ENCODE measurements at places on chromosomes 2 and 18.

DNA sequence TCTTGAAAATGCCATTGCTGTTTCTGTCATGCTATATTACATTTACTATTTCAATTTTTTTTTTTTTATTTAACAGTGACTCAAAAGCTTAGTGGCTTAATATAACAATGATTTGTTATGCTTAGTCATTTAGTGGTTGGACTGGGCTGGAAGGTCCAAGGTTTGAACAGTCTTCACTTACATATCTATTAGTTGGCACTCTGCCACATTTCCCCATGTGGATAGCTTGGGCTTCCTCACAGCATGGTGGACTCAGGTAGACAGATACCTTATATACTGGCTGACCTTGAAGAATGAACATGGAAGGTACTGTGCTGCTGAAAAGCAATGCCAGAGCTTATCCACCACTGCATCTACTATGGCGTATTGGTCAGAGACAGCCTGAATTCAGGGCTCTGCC lies 909.5 kb upstream of the SOX11 start:
- no peak for DNase-seq

GRCh38 chr2:71794611-71795010 lies 341.2 kb downstream of the DYSF start:
- no peak for DNase-seq

DNA sequence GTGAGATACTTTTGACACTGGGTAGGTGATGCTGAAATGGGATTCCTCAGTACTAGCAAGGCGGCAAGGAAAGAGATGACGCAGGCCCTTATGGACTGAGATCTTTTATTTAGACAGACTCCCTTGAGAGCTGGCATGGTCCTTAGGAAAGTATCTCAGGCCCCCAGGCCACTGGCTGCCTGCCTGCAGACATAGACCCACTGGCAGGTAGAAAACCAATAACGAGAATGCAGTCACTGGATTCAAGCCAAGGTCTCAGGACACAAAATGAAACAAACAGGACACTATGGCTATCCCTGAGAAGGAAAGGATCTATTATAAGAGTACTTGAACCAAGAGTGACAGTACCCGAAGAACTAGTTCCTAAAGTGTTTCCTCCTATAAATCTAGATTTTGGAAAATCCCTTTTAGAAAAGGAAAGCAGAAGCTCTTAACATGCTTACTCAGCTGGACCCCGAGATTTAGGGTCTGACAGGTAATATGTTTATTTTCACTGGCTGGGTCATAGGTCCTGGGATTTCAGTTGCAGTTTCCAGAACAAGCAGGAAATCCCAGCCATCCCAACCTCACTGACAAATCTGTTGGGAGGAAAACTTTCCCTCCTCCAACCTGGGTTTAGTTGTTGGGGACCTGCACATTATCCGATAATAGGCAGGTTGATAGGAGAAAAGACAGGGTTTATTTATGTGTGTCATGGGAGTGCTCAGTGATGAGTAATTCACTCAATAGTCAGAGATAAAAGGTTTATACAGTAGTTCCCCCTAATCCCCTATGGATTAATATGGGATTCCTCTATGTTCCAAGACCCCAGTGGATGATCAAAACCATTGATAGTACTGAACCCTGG lies 44.5 kb downstream of the COMMD1 start:
- DNase-seq: no peak

GRCh38 chr2:143803936-143804335 lies 674.7 kb downstream of the ARHGAP15 start:
- DNase-seq: no peak

DNA sequence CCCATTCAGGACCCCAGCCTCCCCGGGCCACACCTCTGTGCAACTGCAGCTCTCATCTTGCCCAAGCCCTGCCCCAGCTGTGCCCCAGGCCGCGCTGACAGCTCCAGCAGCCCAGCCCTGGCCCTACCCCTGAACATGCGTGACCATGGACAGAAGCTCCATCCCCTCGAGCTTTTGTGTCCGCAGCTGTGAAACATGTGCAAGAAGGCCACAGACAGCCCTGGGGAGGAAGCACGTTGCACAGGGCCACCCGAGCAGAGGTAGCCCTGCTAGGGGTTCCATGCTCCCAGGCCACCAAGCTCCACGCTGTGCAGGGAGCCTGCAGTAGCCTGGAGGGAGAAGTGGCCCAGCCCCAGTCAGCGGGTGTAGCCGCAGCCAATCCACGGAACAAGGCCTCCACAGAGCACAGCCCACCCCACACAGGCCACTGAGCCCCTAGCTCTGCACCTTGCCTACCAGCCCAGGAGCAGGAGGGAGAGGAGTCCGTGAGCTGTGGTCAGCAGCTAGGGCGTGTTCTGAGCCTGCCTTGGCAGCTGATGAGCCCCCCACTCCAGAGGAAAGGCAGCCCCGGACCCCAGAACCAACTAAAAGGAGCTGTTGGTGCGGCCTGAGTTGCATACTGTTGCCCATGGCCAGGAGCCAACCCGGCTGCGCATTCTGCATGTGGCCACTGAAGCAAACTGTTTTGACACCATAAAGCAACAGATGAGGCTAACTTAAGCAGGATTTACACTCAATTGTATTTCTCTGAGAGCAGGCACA lies 184.0 kb downstream of the SEPTIN10 start:
- no peak for DNase-seq

DNA sequence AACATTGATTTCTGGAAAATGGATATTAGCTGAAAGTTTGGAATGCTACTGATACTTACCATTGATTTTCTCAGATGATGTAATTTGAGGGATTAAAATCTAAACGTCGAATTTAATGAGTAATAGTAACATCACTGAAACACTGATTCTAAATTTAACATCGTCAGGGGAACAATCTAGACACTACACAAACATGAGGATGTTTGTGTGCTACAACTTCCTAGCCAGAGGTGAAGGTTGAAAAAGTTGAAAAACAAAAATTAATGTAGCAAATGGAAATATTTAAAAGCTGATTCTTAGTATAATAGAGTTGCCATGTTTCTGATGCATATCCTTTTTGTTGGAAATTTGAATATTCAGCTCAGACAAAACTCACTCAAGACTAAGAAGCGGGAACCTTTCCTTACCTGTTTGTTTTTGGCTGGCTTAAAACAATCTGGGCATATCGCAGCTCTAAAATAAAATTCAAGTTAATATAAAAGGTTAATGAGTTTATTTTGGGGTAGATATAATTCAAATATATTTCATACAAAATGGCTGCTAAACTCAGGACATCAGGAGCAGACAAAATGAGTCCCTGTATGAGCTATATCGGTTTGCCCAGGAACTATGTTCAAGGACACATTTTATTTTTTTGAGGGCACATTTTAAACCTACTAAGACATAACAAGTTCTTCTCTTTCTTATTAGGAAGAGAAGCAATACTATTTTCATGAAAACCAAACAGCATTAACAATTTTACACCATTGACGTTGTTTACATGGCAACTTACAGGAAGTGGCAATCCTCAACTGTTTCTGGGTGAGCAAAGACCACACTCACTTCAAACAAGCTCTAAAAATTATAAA lies 52.6 kb upstream of the PEX13 start:
- no peak for DNase-seq

GRCh38 chr2:96528006-96528699 lies 8.4 kb upstream of the ARID5A start:
- DNase-seq: peak; percentile 31

- no peak for DNase-seq
These were observed 111.7 kb upstream of the GPC1 start for GRCh38 chr2:240323601-240324291.

DNA sequence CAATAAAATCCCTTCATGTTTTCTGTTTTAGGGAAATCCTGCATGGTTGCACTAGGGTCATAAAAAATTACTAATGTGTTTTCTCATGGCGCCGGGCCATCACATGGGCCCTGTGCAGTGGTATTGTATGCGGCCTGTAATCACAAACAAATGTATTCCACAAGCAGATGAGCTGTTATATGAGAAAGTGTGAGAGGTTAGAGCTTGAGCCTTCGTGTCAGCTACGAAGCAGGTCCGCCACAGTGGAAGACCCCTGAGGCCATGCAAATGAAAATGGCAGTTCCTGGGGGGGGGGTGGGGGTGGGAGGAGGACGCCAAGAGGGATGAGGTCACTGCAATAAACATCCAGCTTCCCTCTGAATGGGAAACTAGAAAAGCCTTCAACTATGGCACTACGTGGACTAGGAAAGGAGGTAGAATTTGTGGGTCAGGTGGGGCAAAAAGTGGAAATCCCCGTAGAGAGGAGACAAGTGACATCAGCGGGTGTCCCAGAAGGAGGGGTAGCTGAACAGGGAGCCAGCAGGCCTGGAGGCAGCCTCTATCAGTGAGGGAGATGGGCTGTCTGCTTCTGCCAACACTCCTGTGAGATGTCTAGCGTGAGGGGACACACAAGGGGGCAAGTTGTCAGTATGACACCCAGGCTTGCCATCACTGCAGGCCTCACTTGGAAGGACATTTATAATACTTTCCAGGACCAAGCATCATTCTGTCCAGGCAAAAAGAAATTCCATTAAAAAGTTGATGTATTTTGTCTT lies 130.3 kb upstream of the CTAGE1 start:
- DNase-seq: no peak

DNA sequence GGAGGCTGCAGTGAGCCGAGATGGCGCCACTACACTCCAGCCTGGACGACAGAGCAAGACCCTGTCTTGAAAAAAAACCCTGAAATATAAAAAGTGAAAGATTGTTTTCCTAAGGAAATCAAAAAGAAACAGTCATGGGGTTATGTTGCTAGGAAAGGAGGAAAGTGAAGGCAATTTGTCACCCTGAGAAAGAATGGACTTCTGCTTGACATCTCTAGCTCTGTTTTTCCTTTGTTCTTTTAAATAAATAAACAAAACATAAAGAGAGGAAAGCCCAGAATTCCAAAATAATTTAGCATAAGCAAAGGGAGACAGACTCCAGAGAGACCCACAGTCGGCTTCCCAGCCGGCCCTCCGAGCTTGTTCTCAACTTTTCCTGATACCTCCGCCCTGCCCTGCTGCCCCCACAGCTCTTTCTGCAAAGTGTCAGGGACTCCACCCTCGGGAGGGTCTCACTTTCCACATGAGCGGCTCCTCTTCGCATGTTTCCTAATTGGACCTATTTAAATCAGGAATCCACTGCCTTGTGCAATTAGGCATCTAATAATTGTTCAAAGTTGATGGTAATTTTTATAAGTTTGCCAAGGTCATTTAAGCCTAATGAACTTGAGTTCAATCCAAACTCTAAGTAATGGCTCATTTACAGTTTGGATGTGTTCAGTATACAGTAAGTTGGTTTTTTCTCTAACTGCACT lies 49.8 kb upstream of the COPS8 start:
- no peak for DNase-seq

- DNase-seq: no peak
These were observed 136.7 kb downstream of the SH3BP4 start for GRCh38 chr2:235088496-235088921.

DNA sequence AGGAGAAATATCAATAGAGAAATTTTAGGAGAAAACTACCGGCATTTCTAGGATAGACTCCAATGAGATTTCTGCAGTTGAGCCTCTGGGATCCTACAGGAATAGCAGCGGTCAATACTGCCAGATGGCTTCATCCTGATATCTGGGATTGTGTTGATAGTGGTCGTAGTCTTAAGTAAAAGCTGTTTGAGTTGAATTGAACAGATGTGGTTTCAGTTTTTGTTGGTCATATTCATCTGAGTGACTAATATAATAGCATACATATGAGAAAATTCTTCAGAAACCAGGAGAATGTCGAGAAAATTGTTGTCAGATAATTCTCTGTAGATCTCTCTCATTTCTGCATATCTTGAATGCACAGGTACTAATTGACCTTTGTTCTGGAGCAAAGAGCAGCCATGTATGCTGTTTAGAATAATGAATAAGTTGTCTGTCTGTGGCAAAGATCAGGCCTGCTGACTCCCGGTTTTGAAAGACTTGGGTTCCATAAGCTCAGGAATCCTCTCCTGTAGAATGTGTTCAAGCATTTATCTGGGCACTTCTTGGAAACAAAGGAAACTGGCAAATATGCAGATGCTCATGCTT lies 288.1 kb downstream of the TMX3 start:
- DNase-seq: no peak

DNA sequence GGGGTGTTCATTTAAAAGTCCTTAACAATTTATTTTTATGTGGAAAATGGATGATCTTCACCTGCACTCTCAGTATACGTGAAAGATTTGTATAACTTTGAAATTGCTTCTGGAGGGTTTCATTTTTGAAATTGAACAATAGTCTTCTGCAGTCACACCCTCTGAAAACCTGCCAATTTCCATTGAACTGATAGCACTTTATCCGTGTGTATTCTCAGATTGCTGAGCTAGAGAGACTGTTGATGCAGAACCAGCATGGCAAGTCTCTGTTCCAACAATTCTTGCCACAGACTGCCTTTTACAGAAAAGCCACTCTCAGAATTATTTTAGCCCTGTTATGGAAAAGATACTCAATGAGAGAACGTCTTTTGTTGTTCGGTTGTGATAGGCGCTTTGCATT lies 6.6 kb upstream of the GULP1 start:
- DNase-seq: no peak

- DNase-seq: no peak
These were observed 948.0 kb downstream of the DSC3 start for GRCh38 chr18:30094556-30094955.

- DNase-seq: no peak
These were observed 84.6 kb downstream of the CLHC1 start for GRCh38 chr2:55147531-55147930.

GRCh38 chr2:214019973-214020345 lies 390.9 kb upstream of the VWC2L start:
- no peak for DNase-seq

GRCh38 chr2:51084750-51085149 lies 52.8 kb upstream of the NRXN1 start:
- no peak for DNase-seq

GRCh38 chr2:720842-721241 lies 43.6 kb upstream of the TMEM18 start:
- no peak for DNase-seq

GRCh38 chr2:161173541-161174194 lies 13.4 kb downstream of the TANK start:
- DNase-seq: no peak

DNA sequence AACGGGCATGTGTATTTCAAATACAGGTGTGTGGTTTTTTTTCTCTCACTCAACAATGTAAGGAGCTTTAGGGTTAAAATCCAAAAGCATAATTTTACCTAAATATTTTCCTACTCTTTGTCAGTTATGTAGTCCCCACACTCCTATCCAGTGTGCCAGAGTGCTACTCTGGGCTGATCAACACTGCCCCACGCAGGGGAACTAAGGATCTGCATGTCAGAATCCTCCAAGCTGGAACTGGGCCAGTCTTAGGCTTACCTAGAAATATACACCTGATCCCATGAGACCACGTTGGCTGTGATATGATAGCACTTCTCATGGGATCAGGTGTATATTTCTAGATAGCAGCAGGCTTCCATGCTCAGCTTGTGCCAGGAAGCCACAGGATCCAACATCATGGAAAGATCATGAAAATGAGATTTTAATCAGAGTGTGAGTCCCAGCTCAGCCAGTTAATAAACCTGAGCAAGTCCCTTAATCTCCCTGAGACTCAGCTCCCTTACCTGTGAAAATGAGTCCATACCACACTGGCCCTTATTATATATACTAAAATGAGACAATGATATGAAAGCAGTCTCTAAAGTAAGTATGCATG lies 29.7 kb downstream of the CCDC141 start:
- DNase-seq: no peak

- DNase-seq: no peak
These were observed 27.8 kb upstream of the COL6A3 start for GRCh38 chr2:237441605-237442274.

- DNase-seq: no peak
These were observed 507.9 kb upstream of the CDH2 start for GRCh38 chr18:28684746-28685355.

Measured in stimulated activated CD8-positive, alpha-beta memory T cell treated with anti-CD3 and anti-CD28 coated beads, Interleukin-4, amount 100 ng/mL, for 1 hour (primary cell).